ENCODE measurements at places on chromosomes 2 and 18.

GRCh38 chr2:171056307-171056706 lies 104.4 kb downstream of the TLK1 start:
- no peak for DNase-seq

DNA sequence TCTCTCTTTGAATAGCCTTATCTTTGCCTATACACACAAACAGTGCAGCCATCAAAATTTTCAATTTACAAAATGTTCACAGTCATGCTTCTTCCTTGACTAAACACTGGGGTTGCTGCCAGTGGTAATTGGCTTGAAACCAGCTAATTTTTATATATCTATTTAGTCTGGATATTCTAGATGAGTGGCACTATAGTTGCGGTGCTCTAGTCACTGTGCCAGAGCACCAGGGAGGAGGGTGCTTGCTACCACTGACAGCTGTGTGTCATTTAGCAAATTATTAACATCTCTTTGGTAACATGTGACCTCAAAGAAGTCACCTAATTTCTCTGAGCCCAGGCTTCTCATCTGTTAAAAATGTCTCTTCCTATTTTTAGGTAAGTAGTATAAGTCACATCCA lies 130.4 kb downstream of the MEIS1 start:
- DNase-seq = no peak

GRCh38 chr2:150484461-150485021 lies 2.9 kb downstream of the RND3 start:
- DNase-seq = no peak

GRCh38 chr2:14304326-14304725 lies 328.2 kb upstream of the LRATD1 start:
- no peak for DNase-seq

DNA sequence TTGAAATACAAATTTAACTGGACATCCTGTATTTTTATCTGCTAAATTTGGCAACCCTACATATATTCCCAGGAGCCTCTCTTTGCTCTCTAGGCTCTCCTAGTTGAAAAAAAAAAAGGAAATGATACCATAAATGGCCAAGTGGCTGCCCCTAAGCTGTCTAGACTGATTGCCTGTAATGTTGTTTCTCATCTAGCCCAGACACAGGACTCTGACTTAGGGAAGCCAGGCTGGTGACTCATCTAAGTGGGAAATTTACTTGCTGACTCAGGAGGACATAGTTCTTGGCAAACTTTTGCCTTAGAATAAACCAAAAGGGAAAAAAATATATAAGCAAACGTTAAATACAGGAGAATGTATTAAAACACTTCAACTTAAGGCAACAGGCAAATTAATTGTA lies 14.6 kb upstream of the ITGAV start:
- no peak for DNase-seq

DNA sequence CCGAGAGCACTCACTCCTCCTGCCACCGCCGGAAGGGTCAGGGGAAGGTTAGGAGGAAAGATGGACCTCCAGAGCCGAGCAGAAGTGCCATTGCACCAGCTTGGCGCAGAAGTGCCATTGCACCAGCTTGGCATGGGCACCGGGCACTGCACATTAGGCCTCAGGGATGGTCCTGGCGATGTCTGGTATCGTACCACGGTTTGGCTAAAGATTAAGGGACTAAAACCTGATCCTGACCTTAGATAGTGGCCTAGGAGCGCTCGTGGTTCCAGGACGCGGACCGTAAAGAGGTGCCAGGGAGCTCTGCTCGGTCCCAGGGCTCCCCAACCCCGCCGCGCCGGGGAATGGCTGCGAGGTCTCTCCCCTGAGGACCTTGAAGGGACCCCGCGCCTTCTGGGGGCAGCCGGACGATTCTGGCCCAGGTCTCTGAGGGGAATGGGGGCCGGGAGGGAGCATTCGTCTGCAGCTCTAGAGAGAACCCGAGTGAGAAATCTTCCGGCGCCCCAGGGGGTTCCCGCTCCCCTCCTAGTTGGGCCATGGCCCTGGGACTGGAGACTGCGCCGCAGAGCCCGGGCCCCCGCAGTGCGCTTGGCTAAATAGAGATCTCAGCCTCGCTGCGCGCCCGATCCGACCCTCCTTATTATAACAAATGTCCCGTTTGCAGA lies 1.8 kb downstream of the PAX8 start:
- no peak for DNase-seq

DNA sequence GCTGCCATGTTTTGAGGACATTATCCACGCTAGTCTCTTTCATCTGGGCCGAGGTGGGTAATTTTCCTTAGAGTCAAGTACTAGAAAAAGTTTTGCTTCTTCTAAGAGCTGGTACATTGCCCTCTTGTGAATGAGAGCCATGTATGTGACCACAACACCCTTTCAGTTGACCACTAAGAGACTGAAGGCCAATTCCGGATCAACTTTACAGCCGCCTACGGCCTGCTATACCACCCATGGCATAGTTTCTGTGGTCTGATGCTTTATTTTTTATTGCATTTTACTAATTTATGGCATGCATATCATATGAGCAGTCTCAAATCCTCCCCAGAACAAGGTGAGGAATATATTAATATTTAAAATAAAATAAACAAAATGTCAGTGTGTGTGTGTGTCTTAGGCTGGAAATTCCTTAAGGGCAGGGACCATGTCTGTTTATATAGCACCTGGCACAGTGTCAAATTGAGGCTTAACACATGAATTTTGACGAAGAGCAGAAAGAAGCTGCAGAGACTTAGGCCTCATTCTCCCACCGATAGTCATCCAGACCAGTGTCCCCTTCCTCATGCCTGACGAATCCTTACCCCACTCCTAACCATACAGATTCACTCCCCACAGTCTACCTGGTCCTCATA lies 35.4 kb downstream of the PSD4 start:
- DNase-seq = no peak

GRCh38 chr2:232632904-232633412 lies 446 bp upstream of the EFHD1 start:
- no peak for DNase-seq

DNA sequence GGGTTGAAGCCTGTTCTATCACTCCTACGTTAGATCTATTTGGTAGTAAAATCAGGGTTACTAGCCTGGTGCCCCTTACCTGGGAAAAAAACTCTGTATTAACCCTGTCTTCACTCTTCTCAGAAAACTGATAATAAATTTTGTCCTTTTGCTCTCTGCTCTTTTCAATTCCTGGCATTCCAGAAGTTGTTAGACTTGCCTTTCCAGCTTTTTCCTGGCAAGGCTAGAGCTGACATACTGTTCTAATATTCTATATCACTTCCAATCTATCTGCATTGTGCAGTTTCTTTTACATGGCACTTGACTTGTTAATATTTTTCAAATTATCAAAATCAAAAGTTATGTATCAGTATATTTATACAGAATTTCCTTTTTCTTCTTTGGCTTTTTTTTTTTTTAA lies 162.2 kb downstream of the FIGN start:
- no peak for DNase-seq

GRCh38 chr18:10723496-10723895 lies 197.7 kb downstream of the NAPG start:
- no peak for DNase-seq

DNA sequence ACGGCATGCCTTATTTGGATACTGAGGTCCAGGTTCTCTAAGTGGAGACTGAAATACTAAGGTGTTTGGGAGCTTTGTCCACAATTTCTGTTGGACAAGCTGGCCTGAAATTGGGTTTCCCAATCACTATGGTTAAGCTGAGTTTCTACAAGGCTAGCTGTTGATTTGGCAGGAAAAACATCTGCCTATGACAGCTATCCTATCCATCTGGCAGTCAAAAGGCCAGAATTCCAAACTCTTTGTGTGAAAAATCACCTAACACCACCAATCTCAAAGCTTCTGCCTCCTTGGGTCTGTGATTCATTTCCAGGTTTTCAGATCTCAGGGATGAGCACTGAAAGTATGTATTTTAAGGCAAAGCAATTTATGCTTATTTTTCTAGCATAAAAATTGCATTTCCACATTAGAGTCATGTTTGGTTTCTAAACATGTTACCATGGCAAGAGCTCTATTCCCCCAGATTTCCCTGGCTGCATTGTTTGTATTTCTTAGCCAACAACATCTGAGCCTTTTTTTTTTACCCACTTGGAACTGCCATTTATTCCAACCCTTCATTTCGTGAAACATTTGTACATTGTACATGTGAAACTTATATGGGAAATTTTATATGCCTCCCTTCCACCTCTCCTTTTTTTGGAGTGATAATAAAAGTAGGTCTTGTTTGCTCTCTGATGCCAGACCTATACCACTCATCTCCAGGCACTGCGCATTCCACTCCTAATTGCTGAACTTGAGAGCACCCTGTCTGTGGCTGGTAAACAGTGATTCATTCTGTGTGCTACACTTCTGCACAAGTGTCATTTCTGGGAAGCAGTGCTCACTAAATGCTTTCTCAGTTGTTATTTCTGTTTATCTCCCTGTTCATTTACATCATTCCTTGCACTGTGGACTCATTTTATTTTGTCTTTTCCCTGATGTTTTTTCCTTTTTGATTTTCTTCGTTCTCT lies 15.9 kb upstream of the CCDC85A start:
- DNase-seq = no peak

DNA sequence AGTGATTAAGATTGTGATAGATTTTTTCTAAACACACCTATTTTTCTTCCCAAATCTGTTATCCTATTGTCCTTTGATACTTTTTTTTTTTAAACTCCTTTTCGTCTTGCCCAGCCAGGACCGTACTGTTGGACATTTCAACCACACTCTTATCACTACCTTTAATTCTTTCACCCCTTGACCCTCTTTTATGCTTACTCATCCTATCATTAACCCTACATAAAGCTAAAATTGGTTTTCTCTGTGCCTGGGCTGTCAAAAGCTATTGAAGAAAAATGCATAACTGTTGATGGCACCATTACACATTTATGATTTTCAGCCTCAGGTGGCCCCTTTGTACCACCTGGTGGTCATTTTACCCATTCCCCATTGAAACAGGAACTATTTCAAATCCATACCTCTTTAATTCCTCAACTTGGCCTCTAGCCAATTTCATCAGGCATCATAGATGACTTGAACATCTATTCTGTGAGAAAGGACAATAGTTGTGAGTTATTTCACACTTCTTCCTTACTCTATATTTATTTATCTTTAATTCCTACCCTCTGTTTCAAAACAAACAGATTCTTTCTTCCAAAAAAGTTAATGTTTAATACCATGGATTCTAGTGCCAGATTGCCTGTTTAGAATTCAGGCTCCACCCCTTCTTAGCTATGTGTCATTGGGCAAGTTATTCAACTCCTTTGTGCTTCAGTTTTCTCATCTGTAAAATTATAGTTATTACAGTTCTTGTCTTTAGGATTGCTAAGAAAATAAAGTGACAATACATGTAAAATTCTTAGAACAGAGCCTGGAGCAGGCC lies 258.6 kb downstream of the CAMKMT start:
- DNase-seq = no peak

GRCh38 chr2:17309741-17310339 lies 208.4 kb downstream of the RAD51AP2 start:
- DNase-seq = peak; percentile 52
